Fibroblast of lung (primary cell): ENCODE measurements at places on chromosomes 2 and 18. TPM values are rescaled to one million over a fixed set of nuclear protein-coding genes. Genes with fewer than 3 reads are reported as not detected.
A peak's percentile ranks its signal among the peaks of the same experiment; 100 is the strongest.

Gene SIX2
- total RNA-seq = under 0.01 TPM in 1 of 2 replicates, not detected in the other

Gene ACTG2
- 4.1 TPM in 2 replicates for total RNA-seq

Gene ELOA2
- total RNA-seq = not detected in 2 replicates

DNA sequence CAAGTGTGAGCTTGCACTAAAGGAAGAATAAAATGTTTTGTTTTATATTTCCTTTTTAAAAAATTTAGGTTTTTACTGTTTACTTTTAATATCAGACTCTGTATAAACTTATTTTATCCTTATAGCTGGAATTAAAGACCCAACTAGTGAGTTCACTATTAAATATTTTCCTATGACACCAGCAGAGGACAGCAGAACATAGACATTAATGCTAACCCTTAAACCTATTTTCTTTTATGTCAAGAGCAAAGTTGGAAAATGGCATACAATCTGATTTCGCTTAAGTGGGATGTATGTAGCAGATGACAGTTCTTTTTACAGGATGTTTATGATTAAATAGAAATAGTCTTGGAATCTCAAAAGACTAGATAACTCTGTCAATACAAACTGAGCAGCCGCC, 188.2 kb upstream of the XIRP2 start:
- no peak overlapping the region for H3K27ac ChIP-seq
- no peak for DNase-seq
- no peaks in the 10 kb centered on the region for H3K36me3 ChIP-seq

GRCh38 chr18:48011926-48012465, 81.5 kb upstream of the SMAD2 start:
- H3K27me3 ChIP-seq = no peaks in the 10 kb centered on the region
- no peaks in the 10 kb centered on the region for H3K36me3 ChIP-seq

DNA sequence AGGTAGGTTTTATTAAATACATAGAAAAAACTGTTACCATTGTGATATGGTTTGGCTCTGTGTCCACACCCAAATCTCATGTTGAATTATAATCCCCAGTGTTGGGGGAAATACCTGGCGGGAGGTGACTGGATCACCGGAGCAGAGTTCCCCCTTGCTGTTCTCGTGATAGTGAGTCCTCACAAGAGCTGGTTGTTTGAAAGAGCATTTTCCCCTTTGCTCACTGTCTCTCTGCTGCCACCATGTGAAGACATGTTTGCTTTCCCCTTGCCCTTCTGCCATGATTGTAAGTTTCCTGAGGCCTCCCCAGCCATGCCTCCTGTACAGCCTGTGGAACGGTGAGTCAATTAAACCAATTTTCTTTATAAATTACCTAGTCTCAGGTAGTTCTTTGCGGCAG, 352.7 kb upstream of the SLC39A10 start:
- no peak overlapping the region for H3K27ac ChIP-seq
- H3K4me3 ChIP-seq = no peak overlapping the region
- DNase-seq = peak; percentile 11
- no peaks in the 10 kb centered on the region for H3K4me1 ChIP-seq

DNA sequence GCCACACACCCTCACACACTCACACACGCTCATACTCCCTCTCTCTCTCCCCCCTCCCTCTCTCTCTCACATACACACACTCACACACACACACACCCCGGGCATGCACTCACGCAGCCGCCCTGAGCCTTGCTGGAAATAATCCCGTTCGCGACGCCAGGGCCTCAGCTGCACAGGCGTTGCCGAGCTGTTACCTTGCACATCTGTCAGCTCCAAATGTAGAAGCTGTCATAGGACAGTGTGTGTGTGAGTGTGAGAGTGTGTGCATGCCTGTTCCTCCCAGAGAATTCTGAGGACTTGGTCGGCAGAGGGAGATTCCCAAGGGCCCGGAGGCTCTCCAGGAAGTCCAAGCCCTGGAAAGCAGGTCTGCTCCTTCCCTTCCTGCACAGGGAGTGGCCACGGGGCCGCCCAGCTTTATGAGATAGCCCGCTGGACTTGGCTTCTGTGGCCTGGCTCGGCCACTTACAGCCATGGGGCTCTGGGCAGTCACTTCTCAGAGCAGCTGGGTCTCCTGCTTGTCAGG, 8.6 kb downstream of the SPR start:
- H3K27me3 ChIP-seq = peaks cover 42% of the 10 kb centered on the region
- H3K36me3 ChIP-seq = no peaks in the 10 kb centered on the region
- no peaks in the 10 kb centered on the region for H3K4me1 ChIP-seq
- H3K27ac ChIP-seq = no peak overlapping the region
- DNase-seq = peak; percentile 60
- no peak overlapping the region for H3K4me3 ChIP-seq

DNA sequence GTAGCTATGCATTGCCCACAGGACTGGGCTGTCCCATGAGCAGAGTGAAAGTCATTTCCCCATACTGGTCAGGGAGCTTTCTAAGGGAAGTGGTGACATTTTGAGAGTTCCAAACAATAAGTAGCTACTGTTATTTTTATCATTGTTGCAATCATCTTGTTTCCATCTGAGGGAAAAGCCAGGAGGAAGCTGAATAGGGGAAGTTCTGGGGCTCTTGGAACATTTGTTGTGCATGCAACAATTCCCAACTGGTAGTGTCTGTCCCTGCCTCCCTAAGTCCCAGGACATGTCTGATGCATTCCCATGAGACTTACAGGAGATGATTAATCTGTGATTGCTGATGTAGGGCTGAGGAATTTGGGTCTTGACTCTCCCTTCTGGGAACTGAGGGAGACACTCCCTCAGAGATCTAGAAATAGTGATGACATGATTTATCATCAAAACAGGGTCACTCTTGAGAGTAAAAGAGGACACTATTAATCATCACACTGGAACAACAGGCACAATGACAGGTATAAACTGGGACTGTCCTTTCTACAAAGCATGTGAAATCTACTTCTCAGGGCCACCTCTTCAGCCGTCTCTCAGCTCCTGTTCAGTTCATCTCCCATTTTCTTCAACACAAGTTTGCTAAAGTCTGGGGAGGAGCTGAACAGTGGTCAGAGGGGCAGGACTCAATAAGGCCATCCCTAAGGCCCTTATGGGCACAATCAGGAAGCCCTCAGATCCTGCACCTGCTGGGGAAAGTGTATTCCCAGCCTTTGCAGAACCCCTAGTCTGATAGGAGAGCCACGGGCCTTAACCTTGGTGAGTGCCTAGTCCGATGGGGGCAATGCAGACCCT, 28.0 kb upstream of the MARCO start:
- H3K36me3 ChIP-seq = no peaks in the 10 kb centered on the region
- H3K4me3 ChIP-seq = no peak overlapping the region
- H3K4me1 ChIP-seq = no peaks in the 10 kb centered on the region
- H3K27me3 ChIP-seq = no peaks in the 10 kb centered on the region
- DNase-seq = no peak

- peak; percentile 23 for DNase-seq
- H3K4me1 ChIP-seq = peaks cover 2% of the 10 kb centered on the region
- peak overlapping the region; percentile 93 for H3K27ac ChIP-seq
These were observed 70.3 kb downstream of the HAUS1 start for GRCh38 chr18:46174342-46175041.
